ENCODE measurements at places on chromosomes 12 and 14.

DNA sequence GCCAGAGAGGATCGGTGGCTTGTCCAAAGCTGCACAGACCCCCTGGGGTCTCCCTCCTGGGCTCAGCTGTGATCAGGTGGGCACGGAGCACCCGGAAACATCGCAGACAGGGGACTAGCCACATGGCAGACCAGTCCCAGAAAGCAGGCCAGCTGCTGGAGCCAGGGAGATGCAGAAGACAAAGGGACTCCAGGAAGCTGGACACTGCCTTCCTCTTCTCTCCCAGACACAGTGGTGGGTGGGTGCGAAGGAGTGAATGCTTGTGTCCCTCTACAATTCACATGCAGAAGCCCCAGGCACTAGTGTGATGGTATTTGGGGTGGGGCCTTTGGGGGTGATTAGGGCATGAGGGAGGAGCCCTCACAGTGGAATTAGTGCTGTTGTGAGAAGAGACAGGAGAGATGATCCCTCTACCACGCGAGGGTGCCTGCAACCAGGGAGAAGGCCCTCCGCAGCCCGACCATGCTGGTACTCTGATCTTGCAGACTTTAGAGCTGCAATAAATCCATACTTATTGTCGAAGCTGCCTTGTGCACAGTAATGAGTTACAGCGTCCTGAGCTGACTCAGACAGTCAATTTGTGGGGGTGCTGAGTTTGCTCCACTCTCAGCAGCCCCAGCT is 95.2 kb downstream of the CALM1 start:
- no peak for DNase-seq

DNA sequence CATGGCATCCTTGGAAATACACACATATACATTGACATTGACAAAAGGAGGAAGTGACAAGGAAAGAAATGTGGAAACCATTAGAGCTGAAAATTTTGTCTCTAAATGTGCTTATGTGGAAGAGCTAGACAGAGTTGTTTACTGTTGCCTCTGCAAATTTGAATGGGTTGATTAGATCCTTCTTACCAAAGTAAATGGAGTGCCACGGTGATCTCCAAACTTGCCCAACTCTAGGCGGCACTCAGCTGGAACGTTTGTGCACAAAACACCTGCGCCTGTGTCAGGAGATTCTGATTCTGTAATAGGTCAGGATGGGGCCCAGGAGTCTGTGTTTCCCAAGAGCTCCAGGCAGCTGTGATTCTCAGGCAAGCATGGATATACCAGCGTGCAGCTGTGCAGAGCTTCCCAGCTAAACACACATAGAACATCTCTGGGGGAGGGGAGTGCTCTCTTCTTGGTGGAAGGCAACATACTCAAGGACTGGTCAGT is 77.8 kb upstream of the BDKRB2 start:
- no peak for DNase-seq

- DNase-seq, result no peak
Measured at GRCh38 chr12:27580561-27581330, 56.7 kb downstream of the PPFIBP1 start.

- no peak for DNase-seq
Measured at GRCh38 chr12:31369712-31370521, 44.0 kb upstream of the SINHCAF start.

- DNase-seq, result no peak
Measured at GRCh38 chr12:84658877-84659276, 253.7 kb downstream of the SLC6A15 start.

- no peak for DNase-seq
Measured at GRCh38 chr12:108465417-108465816, 49.7 kb upstream of the FICD start.

GRCh38 chr14:105493921-105494605 is 3.0 kb downstream of the TEDC1 start:
- DNase-seq, result no peak

DNA sequence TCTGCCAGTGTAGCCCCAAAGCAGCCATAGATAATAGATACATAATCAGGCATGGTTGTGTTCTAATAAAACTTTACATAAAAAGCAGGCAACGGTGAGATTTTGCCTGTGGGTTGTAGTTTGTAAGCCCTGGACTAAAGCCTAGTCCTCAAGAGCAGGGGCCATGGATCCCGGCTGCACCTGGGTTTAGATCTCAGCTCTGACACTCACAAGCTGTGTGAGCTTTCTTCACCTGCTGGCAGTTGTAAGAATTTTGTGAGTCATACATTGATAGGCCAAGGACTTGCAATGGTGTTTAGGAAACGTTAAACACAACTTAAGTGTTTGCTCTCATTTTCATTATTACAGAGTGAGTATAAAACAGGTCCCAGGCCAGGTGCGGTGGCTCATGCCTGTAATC is 395.8 kb upstream of the TBX3 start:
- DNase-seq, result no peak

GRCh38 chr14:96299441-96299840 is 43.4 kb downstream of the BDKRB1 start:
- no peak for DNase-seq

DNA sequence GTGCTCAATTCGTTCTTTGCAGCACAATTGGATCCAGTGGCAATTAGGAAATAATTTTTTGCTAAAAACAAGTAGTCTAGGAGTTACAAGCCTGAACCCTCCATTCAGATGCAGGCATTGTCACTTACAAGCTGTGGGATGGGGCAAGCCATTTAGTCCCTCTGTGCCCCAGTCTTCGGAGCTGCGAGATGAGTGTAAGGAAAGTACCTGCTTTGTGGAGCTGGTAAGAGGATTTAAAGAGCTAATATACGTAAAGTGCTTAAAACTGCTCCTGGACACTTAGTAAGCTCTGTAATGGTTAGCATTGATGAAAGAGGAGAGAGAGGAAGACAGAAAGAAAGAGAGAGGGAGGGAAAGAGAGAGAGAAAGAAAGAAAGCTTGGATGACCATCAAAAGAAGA is 112.5 kb downstream of the LGMN start:
- no peak for DNase-seq

- no peak for DNase-seq
Measured at GRCh38 chr14:72155379-72155993, 223.3 kb downstream of the RGS6 start.

- DNase-seq, result peak; percentile 18
Measured at GRCh38 chr12:685388-685787, 22.1 kb upstream of the NINJ2 start.

- DNase-seq, result no peak
Measured at GRCh38 chr12:6163416-6164060, 36.7 kb upstream of the CD9 start.

DNA sequence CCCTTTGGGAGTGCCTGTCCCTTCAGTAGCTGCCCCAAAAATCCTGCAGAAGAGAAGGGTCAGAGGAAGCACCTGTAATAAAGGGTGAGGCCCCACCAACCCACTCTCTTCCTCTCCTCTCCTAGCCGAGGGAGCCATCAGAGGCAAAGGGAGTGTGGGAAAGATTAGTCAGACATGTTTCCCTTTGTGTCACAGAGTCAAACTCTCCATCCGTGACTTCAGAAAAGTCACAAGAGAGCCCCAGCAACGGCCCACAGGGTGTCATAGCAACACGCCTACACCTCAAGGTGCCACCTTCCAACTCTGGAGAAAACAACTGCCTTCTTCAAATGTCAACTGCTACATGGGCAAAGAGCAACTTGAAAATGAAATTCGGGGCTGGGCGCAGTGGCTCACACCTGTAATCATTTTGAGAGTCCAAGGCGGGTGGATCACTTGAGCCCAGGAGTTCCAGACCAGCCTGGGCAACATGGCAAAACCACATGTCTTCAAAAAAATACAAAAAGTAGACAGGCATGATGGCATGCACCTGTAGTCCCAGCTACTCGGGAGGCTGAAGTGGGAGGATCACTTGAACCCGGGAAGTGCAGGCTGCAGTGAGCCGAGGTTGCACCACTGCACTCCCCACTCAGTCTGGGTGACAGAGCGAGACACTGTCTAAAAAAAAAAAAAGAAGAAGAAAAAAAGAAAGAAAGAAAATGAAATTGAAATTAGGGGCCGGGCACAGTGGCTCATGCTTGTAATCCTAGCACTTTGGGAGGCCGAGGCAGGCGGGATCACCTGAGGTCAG is 17.7 kb upstream of the CD27 start:
- DNase-seq, result no peak

DNA sequence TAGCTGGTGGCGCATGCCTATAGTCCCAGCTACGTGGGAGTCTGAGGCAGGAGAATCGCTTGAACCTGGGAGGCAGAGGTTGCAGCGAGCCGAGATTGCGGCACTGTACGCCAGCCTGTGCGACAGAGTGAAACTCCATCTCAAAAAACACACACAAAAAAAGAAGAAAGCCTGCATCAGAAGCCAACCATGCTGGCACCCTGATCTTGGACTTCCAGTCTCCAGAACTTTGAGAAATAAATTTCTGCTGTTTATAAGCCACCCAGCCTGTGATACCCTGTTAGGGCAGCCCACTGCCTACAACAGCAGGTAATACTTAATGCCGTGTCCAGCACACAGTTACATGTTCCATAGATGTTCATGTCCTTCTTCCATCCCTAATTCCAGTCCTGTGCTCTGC is 62.7 kb downstream of the NDUFA12 start:
- DNase-seq, result no peak

DNA sequence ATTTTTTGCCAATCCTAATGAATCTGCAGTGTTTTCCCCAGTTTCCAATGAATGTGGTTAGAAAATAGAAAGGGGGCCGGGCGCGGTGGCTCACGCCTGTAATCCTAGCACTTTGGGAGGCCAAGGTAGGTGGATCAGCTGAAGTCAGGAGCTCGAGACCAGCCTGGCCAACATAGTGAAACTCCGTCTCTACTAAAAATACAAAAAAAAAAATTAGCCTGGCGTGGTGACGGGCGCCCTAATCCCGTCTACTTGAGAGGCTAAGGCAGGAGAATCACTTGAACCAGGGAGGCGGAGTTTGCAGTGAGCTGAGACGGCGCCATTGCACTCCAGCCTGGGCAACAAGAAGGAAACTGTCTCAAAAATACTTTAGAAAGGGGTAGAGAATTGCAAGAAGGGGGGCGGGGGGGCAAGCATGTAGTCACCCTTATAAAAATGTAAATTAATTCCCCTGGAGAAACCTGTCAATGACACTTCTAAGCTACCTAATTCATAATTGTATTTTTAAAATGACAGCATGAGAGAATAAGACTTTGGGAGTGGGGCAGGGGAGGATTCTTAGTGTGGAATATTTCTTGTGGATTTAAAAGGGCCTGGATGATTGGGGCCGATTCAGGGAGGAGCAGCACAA is 1.7 kb downstream of the KLHDC2 start:
- DNase-seq, result no peak

DNA sequence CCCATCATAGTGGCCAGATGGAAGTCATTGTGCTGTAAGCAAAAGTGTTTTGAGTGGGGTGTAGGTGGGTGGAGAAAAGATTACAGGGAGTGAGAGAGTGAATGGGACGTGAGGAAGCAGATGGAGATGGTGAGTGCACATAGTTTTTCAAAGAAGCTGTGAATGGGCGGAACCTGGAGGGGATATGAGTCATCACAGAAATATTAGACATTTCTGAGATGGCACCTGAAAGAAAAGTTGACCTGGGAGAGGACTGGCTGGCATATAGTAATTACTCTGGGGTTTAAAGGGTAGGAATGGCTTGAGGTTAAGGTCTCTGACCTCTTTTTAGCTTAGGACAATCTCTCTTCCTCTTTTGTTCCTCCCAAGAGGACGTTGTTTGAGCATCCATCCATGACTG is 50.5 kb downstream of the ANO4 start:
- DNase-seq, result no peak

GRCh38 chr12:91256411-91256810 is 73.8 kb upstream of the DCN start:
- no peak for DNase-seq

DNA sequence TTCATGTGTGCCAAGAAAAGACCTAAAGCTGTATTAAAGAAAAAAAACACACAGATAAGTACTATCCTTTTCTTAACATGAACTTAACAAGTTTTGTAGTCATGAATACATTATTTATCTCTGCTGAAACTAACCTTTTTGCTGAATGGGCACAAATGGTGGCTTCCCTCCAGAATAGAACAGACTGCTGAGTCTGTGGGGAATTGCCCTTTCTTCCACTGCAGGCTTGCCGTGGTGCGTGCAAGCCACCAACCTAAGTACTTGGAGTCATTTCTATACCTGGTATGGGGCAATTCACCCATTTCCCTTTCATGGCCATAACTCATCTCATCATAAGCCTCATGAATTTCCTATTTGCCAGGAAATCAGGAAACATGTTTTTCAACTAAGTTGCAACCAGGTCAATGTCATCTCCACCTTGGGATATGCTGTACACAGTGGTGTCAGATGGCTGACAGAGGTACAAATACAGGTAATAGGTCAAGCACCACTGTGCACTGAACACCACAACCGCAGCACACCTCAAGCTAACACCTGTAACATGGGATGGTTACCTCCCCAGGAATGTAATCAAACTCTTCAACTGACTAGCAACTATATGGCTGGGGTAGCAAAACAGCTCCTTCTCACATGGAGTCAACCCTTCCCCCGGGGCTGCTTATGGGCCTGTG is 49.9 kb downstream of the CATSPERB start:
- no peak for DNase-seq

DNA sequence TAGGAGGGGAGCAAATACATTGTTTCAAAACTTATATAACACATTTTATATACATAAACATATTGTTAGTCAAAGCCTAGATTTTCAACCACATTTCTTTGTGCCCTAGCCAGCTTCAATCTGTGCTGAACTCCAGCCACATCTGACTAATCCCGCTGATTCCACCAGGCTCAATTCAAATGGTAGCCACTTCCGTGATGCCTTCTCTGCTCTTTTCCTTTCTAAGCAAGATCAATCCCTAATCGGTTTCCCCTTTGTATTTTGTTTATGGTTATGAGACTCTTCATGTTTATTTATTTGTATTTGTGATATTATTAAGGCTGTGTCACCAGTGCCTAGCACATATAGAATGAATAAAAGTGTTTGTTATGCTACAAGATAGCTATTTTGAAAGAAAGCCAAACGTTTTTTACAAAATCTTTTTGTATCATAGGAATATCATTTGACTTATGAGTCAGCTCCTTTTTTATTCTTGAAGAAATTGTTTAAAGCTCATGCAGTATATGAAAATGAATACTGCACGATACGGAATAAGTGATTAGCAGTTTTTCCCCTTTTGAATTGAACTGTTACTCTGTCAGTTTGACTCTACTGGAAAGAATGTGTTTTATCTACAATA is 110.2 kb downstream of the PLEKHA5 start:
- DNase-seq, result no peak

- peak; percentile 87 for DNase-seq
Measured at GRCh38 chr12:113184098-113184899, 979 bp downstream of the DDX54 start.

DNA sequence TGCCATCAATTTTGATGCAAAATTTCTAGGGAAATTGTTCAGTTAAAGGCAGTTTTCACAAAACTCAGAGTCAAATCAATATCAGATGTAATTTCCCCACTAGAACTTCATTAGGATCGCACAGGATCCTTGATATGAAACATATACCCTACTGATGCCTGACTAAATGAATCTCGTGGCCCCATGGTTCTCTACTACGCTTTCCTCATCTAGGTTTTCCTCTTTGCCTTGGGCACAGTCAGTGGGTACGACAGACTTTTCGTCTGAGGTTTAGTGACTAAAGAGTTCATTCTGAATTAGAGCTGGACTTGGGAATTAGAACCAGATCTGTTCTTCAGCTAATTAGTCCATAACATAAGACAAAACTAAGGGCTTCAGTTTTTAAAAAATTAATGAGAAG is 42.5 kb upstream of the GNPNAT1 start:
- no peak for DNase-seq

- no peak for DNase-seq
Measured at GRCh38 chr14:72754949-72755348, 139.0 kb downstream of the DPF3 start.

Measured in Kasumi-1 (cell line).